ENCODE measurements at places on chromosomes 1 and 21.

- DNase-seq, result no peak
Observed at GRCh38 chr1:115246526-115246925, 91.5 kb downstream of the NGF start.

GRCh38 chr1:227261501-227261900, 56.8 kb downstream of the CDC42BPA start:
- no peak for DNase-seq

- DNase-seq, result no peak
Observed at GRCh38 chr1:19877821-19878636, 4.2 kb upstream of the OTUD3 start.

DNA sequence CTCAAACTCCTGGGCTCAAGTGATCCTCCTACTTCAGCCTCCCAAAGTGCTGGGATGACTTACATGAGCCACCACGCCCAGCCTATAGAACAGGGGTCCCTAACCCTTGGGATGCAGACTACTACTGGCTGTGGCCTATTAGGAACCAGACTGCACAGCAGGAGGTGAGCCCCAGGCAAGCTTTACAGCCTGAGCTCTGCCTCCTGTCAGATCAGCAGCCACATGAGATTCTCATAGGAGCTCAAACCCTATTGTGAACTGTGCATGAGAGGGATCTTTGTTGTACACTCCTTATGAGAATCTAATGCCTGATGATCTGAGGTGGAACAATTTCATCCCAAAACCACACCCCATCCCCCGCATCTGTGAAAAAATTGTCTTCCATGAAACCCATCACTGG, 13.4 kb upstream of the PSMB4 start:
- DNase-seq, result no peak

- DNase-seq, result no peak
Observed at GRCh38 chr1:217495249-217495648, 135.6 kb downstream of the GPATCH2 start.

DNA sequence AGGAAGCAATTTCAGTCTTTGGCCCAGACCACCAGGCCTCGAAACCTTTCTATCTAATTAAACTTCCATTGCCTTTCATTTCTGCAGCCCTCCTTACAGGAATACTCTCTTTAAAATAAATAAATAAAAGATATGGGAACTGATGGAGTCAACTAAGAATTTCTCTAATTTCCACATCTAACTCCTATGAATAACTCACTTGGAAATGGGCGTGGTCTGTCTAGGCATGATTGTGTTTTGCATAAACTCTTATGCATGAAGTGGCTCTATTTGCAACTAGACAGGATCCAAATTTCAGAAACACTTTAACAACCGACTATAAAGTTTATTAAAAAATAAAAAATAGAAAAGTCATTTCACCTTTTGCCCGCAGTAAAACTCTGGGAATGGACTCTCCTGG, 199.5 kb downstream of the ADSS2 start:
- DNase-seq, result no peak

DNA sequence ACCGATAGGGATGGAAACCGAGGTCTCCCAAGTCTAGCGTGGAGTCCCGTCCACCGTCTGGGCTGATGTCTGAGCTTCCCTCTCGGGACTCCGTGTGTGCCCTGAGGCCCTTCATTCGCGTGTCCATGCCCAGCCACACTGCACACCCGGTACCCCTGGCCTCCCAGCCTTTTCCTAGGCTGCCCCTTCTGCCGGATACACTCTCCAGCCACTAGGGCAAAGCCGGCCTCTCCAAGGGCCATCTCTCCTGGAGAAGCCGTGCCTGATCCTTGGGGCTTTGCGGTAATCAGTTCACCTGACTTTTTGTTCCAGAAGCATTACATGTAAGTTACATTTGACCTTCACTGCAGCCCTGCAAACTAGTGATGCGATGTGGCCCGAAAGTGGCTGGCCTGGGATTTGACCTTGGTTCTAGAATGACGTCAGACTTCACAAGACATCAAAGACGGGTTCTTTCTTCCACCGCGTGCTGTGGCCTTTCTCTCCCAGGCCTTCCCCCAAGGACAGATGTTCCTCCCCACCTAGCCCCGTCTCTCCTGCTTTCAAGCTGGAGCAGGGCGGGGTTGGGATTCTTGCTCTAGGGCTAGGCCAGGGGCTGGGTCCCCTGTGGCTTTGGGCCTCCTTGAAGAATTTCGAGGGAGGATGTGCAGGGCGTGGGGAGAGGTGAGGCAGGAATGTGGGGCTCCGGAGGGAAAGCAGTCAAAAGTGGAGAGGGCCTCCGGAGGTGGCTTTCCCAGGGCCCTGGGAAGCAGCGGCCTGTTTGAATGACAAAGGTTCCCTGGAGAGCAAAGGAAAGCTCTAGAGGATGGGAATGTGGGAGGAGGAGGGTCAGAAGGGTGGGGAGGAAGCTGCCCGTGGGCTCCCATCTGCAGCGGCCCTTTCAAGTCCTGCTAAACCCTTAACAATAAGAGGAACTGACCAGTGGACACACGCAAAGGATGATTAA, 49.7 kb upstream of the SLC2A1 start:
- no peak for DNase-seq

DNA sequence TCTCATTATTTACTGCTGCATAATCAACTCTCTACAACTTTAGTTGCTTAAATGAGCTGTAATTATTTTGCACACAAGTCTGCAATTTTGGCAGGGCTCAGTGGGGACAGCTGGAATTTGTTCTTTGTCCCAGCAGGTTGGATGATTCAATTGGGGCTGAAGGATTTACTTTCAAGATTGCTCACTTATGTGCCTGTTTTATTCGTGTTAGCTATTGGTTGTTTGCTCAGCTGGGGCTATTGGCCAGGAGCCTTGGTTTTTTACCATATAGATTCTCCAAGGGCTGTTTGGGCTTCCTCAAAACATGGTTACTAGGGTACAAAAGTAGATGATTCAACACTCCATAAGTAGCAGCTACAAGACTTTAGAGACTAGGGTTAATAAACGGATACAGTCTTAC, 13.4 kb downstream of the OR10R2 start:
- DNase-seq, result no peak

DNA sequence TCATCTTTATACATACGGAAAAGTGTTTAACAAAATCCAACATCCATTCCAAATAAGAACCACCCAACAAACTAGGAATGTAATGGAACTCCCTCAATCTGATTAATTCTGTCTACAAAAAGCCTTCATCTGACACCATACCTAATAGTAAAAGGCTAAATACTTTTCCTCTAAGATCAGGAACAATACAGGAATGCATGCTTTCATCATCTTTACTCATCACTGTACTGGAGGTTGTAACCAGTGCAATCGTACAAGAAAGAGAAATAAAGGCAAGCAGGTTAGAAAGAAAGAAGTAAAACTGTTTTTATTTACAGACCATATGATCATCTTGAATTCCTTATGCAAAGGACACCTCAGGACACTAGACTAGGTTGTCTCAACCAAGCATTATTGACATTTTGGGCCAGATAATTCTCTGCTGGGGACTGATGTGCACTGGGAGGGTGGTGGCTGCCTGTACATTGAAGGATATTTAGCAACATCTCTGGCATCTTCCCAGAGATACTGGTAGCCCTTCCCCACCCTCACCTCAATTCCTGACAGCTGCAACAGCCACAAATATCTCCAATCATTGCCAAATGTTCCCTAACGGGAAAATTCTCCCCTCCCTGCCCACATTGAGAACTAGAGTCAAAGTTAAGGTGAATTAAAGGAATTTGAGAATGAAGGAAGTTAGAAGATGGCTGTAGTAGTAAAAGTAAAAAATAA, 30.6 kb upstream of the INSL5 start:
- DNase-seq, result no peak

- DNase-seq, result no peak
Observed at GRCh38 chr21:42558846-42559245, 45.2 kb downstream of the SLC37A1 start.

- no peak for DNase-seq
Observed at GRCh38 chr1:55279627-55280026, 64.5 kb upstream of the USP24 start.

- peak; percentile 20 for DNase-seq
Observed at GRCh38 chr1:223811634-223812101, 34.1 kb downstream of the TP53BP2 start.

DNA sequence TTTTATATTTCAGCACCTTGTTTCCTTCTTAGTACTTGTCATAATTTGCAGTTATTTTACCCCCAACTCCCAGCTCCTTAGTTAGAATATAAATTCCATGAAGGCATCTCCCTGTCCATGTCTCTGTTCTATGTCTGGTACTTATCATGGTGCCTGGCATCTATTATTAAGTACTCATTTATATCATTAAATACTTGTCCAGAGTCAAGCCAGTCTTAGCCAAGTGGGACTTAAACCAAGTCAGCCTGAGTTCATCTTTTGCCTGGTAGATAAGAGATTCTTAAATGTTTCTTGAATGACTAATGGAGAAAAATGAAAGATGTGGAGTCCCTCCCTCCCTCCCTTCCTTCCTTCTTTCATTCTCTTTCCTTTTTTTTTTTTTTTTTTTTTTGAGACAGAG, 9.4 kb downstream of the SLC25A44 start:
- peak; percentile 51 for DNase-seq

DNA sequence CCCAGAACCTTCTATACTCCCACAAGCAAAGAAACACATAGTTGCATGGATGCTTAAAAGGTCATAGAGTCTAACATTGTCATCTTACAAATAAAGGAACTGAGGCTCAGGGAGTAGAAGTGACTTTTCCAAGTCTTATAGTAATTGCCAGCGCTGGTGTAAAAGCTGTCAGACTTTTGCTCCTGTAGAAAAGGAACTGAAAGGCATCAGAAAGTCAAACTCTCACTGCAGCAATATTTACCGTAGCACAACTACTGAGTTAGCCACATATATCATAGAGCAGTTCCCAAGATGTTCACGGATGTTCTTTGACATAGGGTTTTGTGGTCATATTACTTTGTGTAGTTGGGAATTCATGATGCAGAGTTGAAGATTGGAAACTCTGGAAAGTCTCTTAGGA, 16.6 kb upstream of the USP24 start:
- no peak for DNase-seq

- no peak for DNase-seq
Observed at GRCh38 chr1:2778220-2778592, 23.3 kb downstream of the TTC34 start.

- DNase-seq, result no peak
Observed at GRCh38 chr1:33380811-33381210, 50.1 kb downstream of the PHC2 start.

GRCh38 chr1:184891440-184891839, 82.9 kb downstream of the NIBAN1 start:
- no peak for DNase-seq

- DNase-seq, result peak; percentile 79
Observed at GRCh38 chr1:99707535-99708142, 58.8 kb downstream of the FRRS1 start.

Measured in brain microvascular endothelial cell (primary cell).